ENCODE measurements at places on chromosomes 5 and 9. TPM values are rescaled to one million over a fixed set of nuclear protein-coding genes. Genes with fewer than 3 reads are reported as not detected.

FAM221B gene
- polyA plus RNA-seq = 0.12 TPM

PLPP7 gene
- 1.9 TPM for polyA plus RNA-seq

SPINK6 gene
- polyA plus RNA-seq = not detected

- DNase-seq = no peak
Observed at GRCh38 chr5:96855031-96855872, 21.0 kb upstream of the ERAP2 start.

DNA sequence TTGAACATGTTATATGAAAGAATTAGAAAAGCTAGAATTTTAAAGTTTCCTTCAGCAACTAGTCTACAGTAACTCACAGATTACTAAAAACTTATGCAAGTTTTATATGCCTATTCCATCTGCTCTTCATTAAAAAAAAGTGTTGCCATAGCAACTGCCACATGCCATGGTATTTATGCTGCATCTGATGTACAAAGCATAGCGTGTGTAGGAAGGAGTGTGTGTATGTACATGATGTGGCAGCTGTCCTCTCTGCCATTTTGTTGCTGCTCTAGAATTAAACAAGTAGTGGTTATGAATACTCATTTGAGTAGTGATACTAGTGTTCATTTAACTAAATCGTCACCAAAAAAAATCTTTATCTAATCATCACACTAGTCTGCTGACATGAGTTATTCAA lies 593.5 kb downstream of the CETN3 start:
- DNase-seq = no peak

DNA sequence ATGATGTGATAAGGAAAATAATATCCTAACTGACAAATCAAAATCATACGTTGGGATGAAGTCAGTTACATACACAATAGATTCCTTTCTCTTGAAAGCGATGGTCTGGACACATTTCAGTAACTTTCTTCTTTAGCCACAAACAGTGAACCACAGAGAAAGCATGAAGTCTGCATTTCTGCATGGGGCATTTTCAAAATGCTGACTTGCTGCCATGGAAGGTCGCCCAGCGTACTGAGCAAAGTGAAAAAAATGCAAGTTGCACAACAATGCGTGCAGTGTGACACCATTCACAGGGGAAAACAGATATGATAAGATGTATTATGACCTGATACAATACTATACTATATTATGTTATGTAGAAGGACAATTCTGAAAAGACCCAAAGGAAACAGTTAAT lies 146.3 kb downstream of the SNX18 start:
- no peak for DNase-seq

DNA sequence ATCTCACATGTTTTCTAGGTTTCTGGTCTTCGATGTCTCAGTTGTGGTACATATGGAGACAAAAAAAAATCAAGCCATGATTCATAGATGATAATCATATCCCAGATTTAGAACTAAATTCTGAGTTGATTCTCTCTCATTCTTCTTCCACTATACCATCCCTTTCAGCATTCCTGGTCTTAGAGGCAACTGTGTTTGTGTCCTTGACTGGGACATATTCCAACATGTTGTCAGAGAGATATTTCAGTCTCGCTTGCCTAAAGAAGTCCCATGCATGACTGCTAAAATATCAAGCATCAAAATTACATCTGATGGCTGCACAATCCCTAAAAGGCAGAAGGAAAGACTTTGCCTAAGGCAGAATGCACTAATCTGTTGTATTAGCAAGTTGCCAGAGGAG lies 236.6 kb downstream of the PSAT1 start:
- DNase-seq = no peak

GRCh38 chr5:31741496-31741895 lies 102.6 kb downstream of the PDZD2 start:
- no peak for DNase-seq

Data from right renal cortex interstitium (tissue), 3 donors.